ENCODE measurements at places on chromosomes 3 and 15.
A peak's percentile ranks its signal among the peaks of the same experiment; 100 is the strongest.

GRCh38 chr3:192413461-192413860 is 313.9 kb downstream of the FGF12 start:
- no peak for DNase-seq

GRCh38 chr3:18153571-18154173 is 271.5 kb downstream of the SATB1 start:
- DNase-seq, result no peak

DNA sequence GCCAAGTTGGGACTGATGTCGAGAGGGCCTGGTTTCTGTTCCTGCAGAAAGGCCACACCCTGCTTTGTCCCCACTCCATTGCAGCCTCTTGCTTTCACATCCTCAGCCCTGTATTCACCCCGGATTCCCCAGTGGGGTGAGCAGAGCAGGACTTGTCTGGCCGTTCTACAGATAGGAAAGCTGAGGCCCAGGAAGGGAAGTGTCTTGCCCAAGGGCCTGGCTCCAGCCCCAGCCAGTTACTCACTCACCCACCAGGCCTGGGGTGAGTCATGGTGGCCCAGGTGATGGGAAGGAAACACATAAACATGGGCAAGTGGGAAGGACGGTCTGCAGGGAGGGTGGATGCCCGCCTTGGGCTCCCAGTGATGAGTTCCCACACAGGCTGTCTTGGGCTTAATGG is 6.1 kb upstream of the DUSP7 start:
- DNase-seq, result no peak

DNA sequence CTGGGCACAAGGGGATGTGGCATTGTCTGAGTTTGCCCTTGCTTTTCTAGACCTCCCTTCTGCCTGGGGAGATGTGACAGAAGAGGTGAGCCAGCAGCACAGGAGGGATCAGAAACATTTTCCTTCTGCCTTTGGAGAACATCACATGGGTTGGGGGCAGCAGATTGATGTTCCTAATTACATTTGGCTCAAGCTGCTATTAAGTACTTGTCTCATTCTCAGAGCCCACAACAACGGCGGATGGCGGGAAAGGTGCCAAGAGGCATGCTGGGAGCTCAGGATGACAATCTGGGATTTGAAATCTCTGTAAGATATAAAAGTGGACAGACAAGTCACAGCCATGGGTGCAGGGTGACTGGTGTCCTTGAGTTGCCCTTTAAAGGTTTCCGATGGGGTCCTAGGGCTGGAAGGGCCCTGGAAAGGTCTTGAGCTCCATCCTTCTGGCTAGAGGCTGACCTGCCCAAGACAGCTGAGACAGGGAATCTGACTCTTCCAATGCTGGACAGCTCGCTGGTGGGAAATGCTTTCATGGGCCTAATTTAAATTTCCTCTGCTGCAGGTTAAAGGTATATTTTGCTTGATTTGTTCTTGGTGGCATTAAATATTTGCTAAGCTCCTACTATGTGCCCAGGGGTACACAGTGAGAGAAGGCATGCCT is 2.4 kb upstream of the CORO2B start:
- DNase-seq, result no peak

DNA sequence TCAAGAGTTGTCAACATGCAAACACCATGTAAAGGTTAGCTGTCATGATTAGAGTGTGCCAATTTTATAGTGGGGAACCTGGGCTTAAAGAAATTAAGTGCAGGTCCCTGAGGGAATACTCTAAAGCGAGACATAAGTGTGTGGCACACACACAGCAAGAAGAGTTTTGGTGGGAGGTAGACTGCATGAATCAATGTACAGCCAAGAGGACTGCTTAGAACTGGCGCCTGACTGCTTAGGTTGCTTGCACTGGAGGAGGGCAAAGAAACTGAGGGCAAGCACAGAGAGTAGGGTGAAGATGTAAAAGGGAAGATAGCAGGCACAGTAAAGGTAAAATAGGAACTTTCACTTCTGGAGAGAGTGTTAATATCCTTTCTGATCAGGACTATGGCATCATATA is 184.9 kb downstream of the SOX2 start:
- DNase-seq, result no peak

DNA sequence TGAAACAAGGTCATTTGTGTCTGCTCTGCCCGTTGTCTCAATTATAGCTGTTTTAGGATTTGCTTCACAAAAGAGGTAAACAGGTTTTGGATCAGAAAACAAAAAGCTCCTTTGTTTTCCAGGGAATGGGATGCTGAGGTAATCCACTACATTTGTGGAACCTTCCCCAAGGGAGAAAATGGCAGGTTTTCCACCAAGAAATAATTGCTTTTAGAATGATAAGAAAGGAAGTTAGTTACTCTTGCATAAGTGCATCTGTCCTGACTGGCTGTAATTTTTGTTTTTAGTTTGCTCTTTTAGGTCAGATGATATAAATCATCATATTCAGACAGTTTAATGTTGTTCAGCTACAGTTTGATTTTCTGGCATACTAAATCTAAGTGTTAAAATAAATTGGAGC is 198.5 kb upstream of the COL8A1 start:
- no peak for DNase-seq

GRCh38 chr15:30990446-30991254 is 778 bp downstream of the MTMR10 start:
- DNase-seq, result peak; percentile 30

DNA sequence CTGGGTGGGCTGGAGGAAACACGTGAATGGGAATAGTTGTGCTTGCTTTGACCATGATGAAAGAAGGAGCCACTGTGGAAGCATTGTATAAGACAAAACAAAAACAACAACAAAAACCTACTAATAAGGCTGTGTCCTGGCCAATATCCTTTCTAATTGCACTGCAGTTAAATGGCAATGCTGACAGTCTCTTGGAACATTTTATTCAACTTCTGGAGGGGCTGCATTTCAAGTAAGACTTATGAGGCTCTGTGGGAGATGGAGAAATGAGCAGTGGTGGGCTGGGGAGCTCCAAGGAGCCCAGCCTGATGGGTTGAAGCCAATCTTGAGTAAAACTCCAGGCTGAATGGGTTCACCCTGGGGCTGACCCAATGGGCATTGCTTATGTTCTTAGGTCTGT is 99.8 kb upstream of the ROPN1 start:
- no peak for DNase-seq

- no peak for DNase-seq
Observed at GRCh38 chr3:106333911-106334618, 465.3 kb upstream of the CBLB start.

DNA sequence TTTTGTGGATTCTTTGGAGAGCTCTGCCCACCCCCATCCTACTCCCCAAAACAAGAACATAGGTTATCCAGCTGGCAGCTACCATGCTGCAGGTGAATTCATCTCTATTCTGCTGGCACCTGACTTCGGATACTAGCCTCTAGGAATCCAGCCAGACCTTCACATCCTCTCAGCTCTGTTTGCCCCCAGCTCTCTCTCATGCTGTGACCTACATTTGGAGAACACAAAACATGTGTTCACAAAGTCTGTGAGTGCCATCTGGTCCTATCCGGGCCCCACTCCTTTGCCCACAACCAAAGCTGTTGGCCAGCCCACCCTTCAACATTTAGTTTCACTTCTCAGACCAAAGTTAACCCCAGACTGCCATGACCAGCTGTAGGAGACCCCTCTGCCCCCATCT is 89.4 kb upstream of the C3orf80 start:
- DNase-seq, result no peak

DNA sequence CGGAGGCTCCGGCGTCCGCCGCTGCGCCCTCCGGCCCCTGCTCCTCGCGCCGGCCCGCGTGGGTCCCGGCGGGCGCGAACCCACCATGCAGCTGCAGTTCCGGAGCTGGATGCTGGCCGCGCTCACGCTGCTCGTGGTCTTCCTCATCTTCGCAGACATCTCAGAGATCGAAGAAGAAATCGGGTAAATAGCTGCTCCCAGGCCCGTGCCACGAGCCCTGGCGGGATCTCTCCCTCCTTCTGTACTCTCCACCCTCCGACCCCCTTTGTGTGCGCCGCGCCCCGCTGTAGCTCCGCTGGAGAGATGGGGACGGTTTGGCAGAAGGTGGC is 263 bp downstream of the ST8SIA2 start:
- DNase-seq, result no peak

DNA sequence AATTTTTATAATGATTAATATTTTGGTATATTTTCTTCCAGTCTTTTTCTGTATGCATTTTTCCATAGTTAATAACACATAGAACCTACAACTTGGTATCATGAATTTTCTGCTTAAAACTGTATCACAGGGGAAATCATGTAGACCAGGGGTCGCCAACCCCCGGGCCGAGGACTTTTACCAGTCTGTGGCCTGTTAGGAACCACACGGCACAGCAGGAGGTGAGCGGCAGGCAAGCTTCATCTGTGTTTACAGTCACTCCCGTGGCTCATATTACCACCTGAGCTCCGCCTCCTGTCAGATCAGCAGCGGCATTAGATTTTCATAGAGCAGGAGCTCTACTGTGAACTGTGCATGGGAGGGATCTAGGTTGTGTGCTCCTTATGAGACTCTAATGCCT is 54.7 kb downstream of the RPL22L1 start:
- DNase-seq, result no peak

GRCh38 chr15:76752549-76752948 is 152.6 kb downstream of the SCAPER start:
- no peak for DNase-seq

GRCh38 chr3:174438501-174439145 is 420.5 kb upstream of the NAALADL2 start:
- DNase-seq, result no peak

- DNase-seq, result no peak
Observed at GRCh38 chr3:171021377-171021776, 5.1 kb downstream of the SLC2A2 start.

DNA sequence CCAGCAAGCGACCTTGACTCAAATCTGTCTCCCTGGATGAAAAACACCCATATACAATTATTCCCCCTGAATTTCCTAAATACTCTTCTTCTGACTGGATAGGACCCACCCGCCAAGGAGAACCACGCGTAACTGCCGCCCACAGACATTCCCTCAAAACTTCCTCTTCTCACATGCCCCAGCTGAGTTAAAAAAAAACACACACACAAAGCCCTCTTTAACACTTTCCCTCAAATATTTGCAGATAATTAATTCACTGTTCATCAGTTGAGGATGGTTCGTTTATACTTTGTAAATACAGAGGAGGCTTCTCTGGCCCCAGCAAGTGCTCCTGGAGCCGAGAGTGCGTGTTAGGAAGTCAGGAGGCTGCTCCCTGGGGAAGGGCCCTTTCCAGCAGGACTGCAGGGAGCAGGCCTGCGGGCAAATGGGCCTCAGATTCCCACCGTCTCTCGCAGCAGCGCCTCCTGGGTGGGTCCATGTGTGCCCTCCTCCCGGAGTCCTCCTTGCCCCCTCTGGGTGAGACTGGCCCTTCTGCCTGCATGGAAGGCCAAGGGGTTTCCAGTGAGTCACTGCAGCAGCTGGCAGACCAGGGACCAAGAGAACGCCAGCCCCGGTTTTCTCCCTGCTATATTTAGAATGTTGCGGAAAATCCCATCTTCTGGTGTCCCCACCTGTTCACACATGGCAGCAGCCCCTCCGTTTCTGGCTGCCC is 46.8 kb downstream of the MGLL start:
- no peak for DNase-seq

DNA sequence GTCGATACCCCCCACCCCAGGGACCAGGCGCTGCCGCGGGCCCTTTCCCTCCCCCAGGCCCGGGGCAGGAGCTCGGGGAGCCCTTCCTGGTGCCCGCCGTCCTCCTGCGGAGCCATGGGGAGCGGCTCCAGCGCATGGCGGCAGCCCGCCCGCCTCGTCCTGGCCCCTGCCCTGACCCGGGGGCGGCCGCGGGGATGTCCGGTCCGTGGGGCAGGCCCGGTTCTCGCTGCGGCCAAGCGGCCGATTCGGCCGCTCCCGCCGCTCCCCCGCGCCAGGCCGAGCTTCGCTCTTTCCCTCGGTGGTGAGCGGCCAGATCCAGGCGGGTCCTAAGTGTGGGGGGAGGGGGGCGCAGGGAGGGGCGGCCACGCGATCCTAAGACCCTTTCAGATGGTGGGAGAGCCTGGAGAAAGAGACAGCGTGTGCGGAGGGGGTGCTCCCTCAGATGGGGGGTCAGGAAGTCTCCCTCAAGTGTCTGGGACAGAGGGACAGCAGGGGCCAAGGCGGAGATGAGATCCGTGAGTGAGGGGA is 1.3 kb downstream of the NEIL1 start:
- DNase-seq, result no peak

DNA sequence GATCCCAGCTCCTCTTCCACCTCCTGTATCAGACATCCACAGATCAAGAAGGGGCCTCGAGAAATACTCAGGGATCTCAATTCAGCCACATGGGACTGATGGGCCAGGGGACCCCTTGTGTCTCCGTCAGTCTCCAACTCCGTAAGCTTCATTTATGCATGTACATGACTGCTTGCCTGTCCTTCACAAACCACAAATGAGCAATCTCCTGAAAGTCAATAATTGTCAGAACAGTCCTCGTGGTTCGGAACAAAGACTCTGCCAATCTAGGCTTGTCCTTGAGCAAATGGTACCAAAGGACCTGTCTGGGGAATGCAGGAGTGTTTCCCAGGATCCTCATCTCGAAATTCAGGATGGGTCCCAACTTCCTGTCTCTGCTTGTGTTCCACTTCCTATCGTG is 20.8 kb downstream of the SLC12A8 start:
- no peak for DNase-seq

GRCh38 chr3:73604451-73604850 is 20.3 kb downstream of the PDZRN3 start:
- no peak for DNase-seq

All from naive B cell (primary cell).